ENCODE measurements at places on chromosomes 4 and X. TPM values are rescaled to one million over a fixed set of nuclear protein-coding genes. Genes with fewer than 3 reads are reported as not detected.

NKX1-1 gene
- not detected for total RNA-seq

F8A2 gene
- total RNA-seq, result not detected

NPY1R gene
- 1.1 TPM for total RNA-seq

ARSJ gene
- 60.1 TPM for total RNA-seq

GAGE12H gene
- not detected for total RNA-seq

DNA sequence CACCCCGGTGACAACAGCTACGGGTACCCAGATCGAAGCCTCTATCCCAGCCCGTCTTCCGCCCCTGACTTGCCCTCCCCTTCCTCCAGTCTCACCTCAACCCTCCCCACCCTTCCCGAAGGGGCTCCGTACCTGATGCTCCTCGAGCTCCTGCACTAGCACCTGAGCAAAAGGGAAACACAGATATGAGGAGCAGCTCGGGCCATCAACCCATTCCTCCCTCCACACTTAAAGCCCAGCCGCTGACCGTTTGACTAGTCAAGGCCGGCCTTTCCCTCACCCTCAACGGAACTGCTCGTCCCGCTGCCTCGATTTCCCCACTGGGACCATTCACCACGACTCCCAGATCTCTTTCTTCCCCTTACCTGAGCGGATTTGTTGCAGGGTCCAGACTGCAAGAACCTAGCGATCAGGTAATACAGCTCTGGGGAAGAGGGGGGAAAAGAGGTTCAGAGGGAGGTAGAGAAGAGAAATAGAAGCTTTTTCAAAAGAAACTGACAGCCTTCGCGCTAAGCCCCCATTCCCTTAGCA lies 731 bp downstream of the BRWD3 start:
- DNase-seq, result no peak

DNA sequence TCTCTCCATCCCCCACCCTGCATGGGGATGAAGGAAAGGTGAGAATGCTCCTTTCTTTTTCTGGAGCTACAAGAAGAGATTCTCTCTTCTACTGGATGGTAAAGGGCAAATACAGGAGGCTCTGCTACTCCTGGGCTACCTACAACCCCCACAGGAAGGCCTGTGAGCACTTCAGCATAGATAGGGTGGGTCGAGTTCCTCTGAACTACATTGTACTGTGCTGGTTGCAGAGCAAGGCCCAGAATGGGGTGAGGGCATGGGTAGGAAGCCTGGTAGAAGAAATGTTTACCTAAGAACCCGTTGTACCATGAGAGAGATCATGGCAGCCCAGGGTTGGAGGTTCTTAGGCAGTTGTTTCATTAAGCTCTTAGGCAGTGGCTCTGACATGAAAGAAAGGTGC lies 510.4 kb downstream of the MID1IP1 start:
- no peak for DNase-seq

DNA sequence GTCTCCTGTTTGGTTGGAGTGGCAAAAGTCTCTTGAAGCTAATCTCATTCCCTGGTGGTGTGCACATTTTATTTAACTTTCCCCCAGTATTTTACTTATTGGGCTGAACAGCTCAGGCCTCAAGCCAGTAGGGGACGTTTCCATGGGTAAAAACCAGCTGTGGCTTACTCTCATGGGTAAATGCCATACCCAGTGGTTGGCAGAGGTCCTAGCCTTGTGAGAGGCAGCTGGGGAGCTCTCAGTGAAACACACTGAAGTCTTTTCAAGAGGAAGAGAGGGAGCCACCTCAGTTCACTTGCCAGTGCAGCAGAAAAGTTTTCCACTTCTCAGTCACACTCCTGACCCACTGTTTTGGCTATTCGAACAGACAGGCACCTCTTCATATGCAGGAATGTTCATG lies 1964.2 kb downstream of the ARAP2 start:
- DNase-seq, result no peak

- DNase-seq, result no peak
Measured at GRCh38 chrX:119084766-119085165, 12.0 kb downstream of the CT47C1 start.

DNA sequence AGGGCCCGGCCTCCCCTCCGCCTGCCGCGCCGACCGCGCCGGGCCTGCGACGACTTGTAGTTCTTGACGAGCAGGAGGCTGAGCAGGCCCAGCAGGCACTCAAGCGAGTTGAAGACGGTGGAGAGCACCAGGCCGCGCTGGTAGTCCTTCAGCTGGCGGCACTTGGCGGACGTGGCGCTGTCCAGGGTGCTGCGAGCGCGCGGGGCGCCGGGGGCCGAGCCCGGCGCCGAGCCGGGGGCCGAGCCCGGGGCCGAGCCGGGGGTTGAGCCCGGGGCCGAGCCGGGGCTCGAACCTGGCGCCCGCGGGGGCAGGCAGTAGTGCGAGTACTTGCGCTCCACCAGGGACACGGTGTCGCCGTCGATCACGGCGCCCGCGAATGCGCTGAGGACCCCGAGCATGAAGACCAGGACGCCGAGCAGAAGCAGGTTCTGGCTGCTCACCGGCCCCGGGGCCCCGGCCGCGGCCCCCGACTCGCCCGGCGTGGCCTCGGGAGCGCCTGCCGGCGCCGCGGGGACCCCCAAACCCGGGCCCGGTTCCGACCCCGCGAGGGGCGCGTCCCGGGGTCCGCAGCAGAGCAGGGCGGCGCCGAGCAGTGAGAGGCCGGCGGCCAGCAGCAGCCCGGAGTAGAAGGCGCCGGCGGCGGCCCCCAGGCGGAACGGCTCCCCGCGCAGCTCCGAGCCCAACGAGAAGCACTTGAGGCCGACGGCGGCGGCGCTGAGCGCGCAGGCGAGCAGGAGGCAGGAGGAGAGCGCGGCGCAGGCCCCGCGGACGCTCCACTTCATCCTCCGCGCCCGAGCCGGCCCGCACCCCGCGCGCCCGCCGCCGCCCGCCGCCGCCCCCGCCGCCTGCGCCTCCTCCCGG lies 584 bp downstream of the TMEM271 start:
- DNase-seq, result peak; percentile 71

GRCh38 chr4:13208558-13209193 lies 275.5 kb downstream of the RAB28 start:
- DNase-seq, result no peak

DNA sequence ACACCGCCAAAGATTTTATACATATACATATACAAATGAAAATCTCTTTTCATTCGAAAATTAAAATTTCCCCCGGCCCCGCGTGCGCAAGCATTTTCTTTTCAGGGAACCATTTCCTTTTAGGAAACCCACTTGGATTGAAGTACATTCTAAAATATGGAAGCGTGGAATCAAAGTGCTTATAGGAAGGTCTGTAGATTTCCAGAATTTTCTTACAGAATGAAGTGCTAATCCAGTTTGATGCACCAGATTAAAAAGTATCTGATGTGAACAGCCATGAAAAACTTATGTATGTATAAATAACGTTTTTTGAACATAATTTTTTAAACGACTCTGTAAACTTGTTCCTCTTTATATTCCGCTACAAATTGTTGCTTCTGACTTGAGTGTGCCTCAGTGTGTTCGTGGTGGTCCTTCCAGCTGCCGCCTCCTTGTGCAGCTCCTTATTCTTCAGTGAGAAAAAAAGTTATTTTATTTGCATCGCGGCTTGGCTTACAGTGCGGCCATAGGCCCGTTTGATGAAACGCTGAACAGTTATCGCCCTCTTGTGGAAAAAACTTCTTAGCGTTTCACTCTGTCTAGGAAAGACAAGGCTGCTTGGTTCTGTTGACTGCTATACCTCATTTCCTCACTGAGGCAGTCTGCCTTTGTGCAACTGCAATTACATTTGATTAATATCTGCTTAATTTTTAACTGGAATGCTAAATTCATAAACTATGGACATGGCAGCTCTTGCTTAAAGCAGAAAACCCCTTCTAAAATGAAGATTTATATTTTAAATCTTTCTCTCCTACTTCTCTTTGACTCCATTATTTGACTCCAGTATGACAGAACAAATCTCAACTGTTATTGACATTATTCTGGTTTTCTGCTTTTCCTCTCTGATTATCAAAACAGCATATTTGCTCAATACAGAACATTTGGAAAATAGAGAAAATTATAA lies 4.7 kb upstream of the NKX6-1 start:
- peak; percentile 34 for DNase-seq

DNA sequence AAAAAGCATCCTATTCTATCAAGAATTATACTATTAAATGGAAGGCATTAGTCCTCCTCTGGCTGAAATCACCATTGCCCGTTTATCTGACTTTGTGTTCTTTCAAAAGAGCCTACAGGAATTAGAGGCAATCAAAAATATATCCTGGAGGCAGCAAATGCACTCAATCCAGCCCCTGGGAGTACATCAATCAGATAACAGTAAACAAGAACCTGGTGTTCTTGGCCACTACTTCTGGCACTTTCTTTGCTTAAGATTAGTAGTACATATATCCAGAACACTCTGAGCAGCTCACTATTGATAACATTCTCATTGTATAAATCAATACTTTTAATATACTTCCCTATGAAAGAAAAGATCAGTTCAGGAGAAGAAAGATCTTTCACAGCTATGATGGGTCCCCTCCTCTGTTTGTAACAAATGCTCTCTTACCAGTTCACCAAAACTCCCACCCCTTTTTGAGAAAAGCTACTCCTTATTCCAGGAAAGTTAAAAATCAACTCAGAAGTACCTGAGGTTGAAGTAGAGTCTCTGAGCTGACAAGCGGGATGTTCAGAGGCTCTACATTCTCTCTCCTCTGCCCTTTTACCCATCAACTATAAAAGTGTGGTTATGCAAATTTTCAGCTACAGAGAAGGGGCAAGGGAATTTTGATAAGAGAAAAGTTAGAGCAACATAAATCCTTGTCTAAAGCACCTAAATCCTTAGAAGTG lies 176.0 kb downstream of the COX18 start:
- DNase-seq, result no peak

- DNase-seq, result no peak
Measured at GRCh38 chr4:100257567-100257966, 67.3 kb upstream of the DDIT4L start.
